GM12878 (cell line): ENCODE measurements at places on chromosomes 11 and 22. TPM values are rescaled to one million over a fixed set of nuclear protein-coding genes. Genes with fewer than 3 reads are reported as not detected.

Gene TSPAN18
- total RNA-seq, result 0.77 and 0.96 TPM in 2 replicates

Gene UBQLNL
- 0.33 and 0.51 TPM in 2 replicates for total RNA-seq

- H3K27ac ChIP-seq, result no peak overlapping the region
- no peaks in the 10 kb centered on the region for H3K27me3 ChIP-seq
- no peaks in the 10 kb centered on the region for H3K4me1 ChIP-seq
Observed at GRCh38 chr11:44711787-44712608, 14.8 kb upstream of the TSPAN18 start.

GRCh38 chr22:22880645-22881044, 7.0 kb upstream of the IGLL5 start:
- no peak for DNase-seq
- no peaks in the 10 kb centered on the region for H3K27me3 ChIP-seq
- no peak overlapping the region for H3K27ac ChIP-seq
- H3K4me3 ChIP-seq, result no peak overlapping the region

DNA sequence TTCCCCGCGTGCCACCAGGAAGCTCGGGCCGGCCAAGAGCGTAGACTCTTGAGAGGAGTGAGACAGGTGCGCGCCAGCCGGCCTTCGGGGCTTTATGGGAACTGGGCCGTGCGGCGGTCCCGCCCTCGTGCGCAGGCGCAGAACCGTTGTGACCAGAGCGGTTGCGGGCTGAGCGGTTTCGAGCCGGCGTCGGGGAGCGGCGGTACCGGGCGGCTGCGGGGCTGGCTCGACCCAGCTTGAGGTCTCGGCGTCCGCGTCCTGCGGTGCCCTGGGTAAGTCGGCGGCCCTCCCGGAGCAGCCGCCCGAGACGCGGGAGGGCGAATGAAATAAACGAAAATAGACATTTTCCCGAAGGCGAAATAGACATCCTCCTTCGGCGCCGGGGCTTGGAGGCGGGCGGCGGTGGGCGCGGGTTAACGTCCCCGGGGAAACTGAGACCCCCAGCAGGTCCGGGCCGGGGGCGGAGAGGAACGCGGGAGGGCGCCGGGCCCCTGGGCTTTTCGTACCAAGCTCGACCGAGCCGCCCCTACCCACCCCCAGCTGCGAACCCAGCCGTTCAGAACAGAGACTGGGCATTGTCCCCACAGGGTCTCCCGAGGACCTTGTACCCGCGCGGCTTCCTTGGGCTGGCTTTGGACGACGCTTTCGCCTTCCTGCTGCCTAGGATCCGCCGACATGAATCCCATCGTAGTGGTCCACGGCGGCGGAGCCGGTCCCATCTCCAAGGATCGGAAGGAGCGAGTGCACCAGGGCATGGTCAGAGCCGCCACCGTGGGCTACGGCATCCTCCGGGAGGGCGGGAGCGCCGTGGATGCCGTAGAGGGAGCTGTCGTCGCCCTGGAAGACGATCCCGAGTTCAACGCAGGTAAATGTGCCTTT, at the start of gene ASRGL1:
Gene ASRGL1, plus strand, starts transcription at position 146 of the 879 bp plus-strand sequence. Its CDS starts 530 bp downstream, at position 676.
- no peaks in the 10 kb centered on the region for H3K36me3 ChIP-seq
- no peak within 1 kb of the TSS for H3K27ac ChIP-seq
- DNase-seq, result peak; percentile 21

DNA sequence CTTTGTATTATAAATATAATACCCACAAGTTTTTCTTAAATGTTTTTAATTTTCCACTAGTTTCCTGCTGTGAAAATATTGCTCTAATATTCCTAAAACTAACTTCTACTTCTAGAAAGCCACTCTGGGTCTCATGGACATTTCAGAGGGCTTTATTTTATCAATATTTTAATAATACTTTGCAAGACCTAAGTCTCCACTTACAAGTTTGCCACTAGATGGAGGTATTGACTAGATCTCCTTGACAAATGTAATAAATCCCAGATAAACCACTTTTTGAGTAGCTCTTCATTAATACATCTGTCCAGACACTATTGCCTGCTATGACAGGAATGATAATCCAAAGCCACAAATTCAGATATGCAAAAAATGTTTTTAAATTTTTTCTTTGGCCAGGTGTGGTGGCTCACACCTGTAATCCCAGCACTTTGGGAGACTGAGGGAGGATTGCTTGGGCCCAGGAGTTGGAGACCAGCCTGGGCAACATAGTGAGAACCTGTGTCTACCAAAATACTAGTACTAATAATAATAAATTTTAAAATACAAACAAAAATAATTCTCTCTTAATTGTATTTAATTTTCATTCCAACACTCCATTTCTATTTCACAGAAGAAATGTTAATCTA, 3.5 kb upstream of the ACAT1 start:
- no peaks in the 10 kb centered on the region for H3K27me3 ChIP-seq
- no peaks in the 10 kb centered on the region; the same call in 1 of the 2 replicates for H3K36me3 ChIP-seq
- DNase-seq, result no peak
- 0 out of 2 replicates have a peak, but pooled peaks cover 2% of the 10 kb centered on the region for H3K4me1 ChIP-seq

DNA sequence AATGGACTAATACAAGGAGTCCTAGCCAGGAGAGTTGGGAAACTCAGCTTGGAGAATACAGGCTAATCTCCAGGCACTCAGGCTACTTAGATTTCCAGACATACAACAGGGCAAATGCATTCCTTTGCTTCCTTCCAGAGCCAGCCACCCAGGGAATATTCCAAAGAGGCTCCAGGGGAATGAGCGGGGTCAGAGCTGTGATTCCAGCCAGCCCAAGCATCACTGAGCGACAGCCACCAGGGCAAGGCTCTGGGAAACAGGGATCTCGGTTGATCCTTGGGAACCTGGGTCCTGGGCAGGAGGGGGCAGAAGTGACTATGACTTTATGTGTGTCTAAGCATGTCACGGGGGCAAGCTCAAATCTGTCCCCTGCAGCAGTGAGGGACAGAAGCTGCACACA, 112.3 kb upstream of the LMO1 start:
- no peak overlapping the region for H3K27ac ChIP-seq
- no peak overlapping the region for H3K4me3 ChIP-seq
- no peaks in the 10 kb centered on the region for H3K4me1 ChIP-seq

GRCh38 chr22:17120711-17121232, 388 bp downstream of the TMEM121B start:
- peaks cover 10% of the 10 kb centered on the region for H3K27me3 ChIP-seq
- H3K27ac ChIP-seq, result no peak overlapping the region

DNA sequence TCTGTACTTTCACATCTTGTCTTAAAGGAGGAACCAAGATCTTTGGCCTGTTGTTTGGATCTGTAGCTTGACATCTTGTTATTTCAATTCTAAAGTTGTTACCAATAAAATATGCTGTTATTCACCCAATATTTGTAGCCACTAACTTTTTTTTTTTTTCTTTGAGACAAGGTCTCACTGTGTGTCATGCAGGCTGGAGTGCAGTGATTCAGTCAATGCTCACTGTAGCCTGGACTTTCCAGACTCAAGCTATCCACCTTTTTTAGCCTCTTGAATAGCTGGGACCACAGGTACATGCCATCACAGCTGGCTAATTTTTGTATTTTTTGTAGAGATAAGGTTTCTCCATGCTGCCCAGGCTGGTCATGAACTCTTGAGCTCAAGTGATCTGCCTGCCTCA, 769.4 kb downstream of the DLG2 start:
- no peak overlapping the region for H3K27ac ChIP-seq
- H3K36me3 ChIP-seq, result no peaks in the 10 kb centered on the region
- no peaks in the 10 kb centered on the region for H3K27me3 ChIP-seq
- H3K4me1 ChIP-seq, result no peaks in the 10 kb centered on the region
- no peak overlapping the region for H3K4me3 ChIP-seq

DNA sequence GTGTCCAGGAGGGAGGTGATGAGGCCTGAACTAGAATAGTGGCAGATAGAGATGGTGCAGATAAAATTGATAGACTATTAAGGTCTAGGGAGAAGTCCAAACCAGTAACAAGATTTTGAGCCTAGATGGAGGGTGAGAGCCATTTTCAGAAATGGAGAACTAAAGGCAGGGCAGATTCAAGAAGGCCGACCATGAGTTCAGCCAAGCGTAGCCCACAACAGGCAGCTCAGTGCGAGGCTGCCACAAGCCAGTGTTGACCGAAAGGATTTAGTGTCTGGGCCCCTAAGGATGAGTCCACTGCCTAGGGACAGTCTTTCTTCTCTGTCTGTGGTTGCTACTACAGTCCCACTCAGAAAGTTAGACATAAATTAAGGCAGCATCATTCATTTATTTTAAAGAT, 51.7 kb downstream of the PPP2R1B start:
- H3K4me1 ChIP-seq, result peaks cover 11% of the 10 kb centered on the region
- peaks cover 20% of the 10 kb centered on the region; the same call in 1 of the 2 replicates for H3K36me3 ChIP-seq
- H3K27ac ChIP-seq, result no peak overlapping the region; the same call in 1 of the 2 replicates
- no peaks in the 10 kb centered on the region for H3K27me3 ChIP-seq
